Caco-2 (cell line): ENCODE measurements at places on chromosomes 11 and 22. TPM values are rescaled to one million over a fixed set of nuclear protein-coding genes. Genes with fewer than 3 reads are reported as not detected.
A peak's percentile ranks its signal among the peaks of the same experiment; 100 is the strongest.

DNA sequence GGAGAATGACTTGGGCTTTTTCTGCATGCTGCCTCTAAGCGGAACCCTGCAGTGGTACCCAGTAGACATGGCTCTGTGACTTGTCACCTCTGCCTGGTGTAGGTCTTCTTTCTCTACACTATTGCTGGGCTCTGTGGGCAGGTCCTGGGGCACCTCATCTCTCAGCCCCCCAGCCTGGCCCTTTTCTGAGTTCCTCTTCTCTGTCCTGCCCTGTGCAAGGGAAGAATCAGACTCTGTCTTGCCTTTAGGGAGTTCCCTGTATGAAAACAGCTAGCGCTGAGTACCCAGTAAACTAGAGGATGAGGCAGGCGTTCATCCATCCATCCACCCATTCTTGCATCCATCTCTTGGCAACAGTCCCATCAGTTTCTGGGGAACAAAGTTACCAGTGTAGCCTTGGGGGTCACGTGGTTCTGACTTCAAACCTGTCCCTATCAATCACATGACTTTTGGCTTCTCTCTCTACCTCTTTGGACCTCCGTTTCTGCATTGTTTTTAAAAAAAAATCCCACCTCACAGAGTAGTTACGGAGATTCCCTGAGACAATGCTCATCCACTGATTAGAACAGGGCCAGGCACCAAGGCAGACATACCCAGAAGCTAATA, 86.4 kb upstream of the WNT11 start:
- no peaks in the 10 kb centered on the region for H3K36me3 ChIP-seq
- no peaks in the 10 kb centered on the region for H3K27me3 ChIP-seq
- peaks cover 4% of the 10 kb centered on the region; the same call in 1 of the 2 replicates for H3K4me1 ChIP-seq
- H3K27ac ChIP-seq, result no peak overlapping the region
- no peak for DNase-seq

GRCh38 chr11:129247135-129247534, 55.0 kb upstream of the ARHGAP32 start:
- H3K27me3 ChIP-seq, result no peaks in the 10 kb centered on the region
- no peak overlapping the region for H3K4me3 ChIP-seq
- H3K4me1 ChIP-seq, result peaks cover 14% of the 10 kb centered on the region

Gene PLEKHB1
- 12.7 and 15.5 TPM in 2 replicates for total RNA-seq

Gene KLHDC7B
- total RNA-seq, result 1.1 and 2.0 TPM in 2 replicates

Gene INPPL1
- 393 and 396 TPM in 2 replicates for total RNA-seq

DNA sequence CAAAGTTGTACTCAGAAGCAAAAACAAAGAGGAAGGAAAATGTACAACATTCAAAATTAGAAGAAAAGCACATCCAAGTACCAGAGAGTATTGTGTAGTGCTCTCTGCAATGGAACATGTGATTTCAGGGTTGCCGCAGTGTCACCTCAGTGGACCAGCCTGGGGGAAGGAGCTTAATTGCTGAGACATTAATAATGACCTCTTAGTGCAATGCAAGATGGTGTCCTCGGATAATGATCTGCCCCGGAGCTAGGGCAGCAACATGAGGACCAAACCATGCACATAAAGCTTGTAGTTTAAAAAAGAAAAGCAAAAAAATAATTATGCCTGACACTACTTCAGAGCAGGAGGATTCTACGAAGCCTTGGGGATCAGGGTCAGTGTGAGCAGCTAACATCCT, 11.3 kb upstream of the JHY start:
- no peaks in the 10 kb centered on the region for H3K36me3 ChIP-seq
- DNase-seq, result no peak
- H3K4me1 ChIP-seq, result 0 out of 2 replicates have a peak, but pooled peaks cover 7% of the 10 kb centered on the region
- H3K4me3 ChIP-seq, result no peak overlapping the region
- no peaks in the 10 kb centered on the region; the same call in 1 of the 2 replicates for H3K27me3 ChIP-seq

DNA sequence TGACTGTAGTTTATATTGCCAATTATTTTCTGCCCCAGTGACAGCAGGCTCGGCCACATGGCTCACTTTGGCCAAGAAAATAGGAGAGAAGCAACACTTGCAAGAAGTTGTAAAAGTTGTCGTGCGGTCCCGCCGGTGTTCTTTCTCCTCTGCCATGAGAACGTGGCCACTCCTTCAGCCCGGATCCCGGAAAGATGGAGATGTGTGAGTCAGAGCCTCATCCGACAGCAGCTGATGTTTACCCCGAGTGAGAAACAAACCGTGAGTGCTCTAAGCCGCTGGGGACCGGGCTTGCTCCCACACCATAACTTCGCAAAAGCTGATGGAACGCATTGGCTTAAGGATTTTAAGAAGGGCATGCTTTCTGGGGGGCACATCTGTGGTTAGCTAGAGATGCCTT, 157.0 kb downstream of the CACNA1I start:
- no peaks in the 10 kb centered on the region; the same call in 1 of the 2 replicates for H3K36me3 ChIP-seq
- H3K4me3 ChIP-seq, result no peak overlapping the region
- no peaks in the 10 kb centered on the region; the same call in 1 of the 2 replicates for H3K27me3 ChIP-seq

- no peak overlapping the region for H3K27ac ChIP-seq
- H3K4me3 ChIP-seq, result no peak overlapping the region
- H3K4me1 ChIP-seq, result peaks cover 37% of the 10 kb centered on the region
Measured at GRCh38 chr11:74460065-74460464, 7.3 kb downstream of the KCNE3 start.

Gene RGL4
- total RNA-seq, result not detected in 2 replicates

- H3K4me1 ChIP-seq, result no peaks in the 10 kb centered on the region
- no peak for DNase-seq
- no peaks in the 10 kb centered on the region for H3K36me3 ChIP-seq
- no peak overlapping the region for H3K4me3 ChIP-seq
- H3K27ac ChIP-seq, result no peak overlapping the region
- no peaks in the 10 kb centered on the region for H3K27me3 ChIP-seq
Measured at GRCh38 chr11:106344394-106344793, 266.9 kb downstream of the AASDHPPT start.

Gene RRM1
- 136 and 152 TPM in 2 replicates for total RNA-seq

DNA sequence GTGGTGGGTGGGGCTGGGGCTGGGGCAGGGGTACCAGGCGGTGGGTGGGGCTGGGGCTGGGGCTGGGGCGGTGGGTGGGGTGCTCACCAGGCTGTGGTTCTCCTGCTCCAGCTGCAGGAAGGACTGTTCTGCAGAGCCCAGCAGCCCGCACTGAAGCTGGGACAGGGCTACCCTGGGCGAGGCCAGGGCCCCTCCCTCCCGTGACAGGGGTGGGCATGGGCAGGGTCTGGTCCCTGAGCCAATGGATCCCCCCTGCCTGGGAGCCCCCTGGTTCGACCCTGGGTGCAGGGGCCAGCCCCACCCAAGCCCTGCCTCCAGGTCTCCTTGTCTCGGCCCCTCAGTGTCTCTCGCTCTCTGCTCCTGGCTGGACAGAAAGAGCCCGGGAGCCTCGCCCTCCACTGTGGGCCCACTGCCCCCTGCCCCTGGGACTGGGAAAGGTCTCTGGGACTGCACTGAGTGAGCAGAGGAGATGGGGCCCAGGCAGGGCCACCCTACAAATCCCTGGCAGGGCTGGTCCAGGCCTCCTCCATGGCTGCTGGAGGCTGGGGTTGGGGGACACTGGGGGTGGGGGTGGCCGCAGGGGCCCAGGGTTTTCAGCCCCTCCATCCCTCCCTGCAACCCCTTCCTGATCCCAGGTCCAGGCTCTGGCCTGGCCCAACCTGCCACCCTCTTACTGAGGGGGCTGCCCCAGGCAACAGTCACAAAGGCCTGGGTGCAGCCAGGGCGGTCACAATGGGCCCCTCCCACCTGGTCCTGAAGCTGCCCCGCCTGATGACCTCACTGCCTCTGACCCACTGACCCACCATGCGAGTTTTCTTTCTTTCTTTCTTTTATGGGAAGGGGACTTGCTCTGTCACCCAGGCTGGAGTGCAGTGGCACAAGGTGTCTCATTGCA, at the start of gene CCDC188:
Gene CCDC188 (minus strand): TSS at position 675 of the 895 bp plus-strand sequence. CDS start 69 bp downstream, at position 606.
- no peaks in the 10 kb centered on the region for H3K4me1 ChIP-seq
- H3K27ac ChIP-seq, result peak within 1 kb of the TSS; percentile 57
- H3K4me3 ChIP-seq, result no peak within 1 kb of the TSS
- H3K36me3 ChIP-seq, result no peaks in the 10 kb centered on the region
- no peaks in the 10 kb centered on the region for H3K27me3 ChIP-seq

- no peak overlapping the region for H3K27ac ChIP-seq
- no peak overlapping the region for H3K4me3 ChIP-seq
- H3K36me3 ChIP-seq, result no peaks in the 10 kb centered on the region
- H3K4me1 ChIP-seq, result peaks cover 13% of the 10 kb centered on the region
- no peaks in the 10 kb centered on the region for H3K27me3 ChIP-seq
Measured at GRCh38 chr11:130737041-130737830, 179.0 kb downstream of the SNX19 start.

Gene LIF
- 8.0 and 9.7 TPM in 2 replicates for total RNA-seq

- H3K27me3 ChIP-seq, result no peaks in the 10 kb centered on the region
- no peak overlapping the region for H3K4me3 ChIP-seq
- no peaks in the 10 kb centered on the region for H3K4me1 ChIP-seq
Measured at GRCh38 chr11:64202992-64203391, 3.5 kb upstream of the FERMT3 start.

GRCh38 chr11:122337241-122337640, 221.2 kb upstream of the BLID start:
- H3K4me1 ChIP-seq, result no peaks in the 10 kb centered on the region
- peaks cover 2% of the 10 kb centered on the region; the same call in 1 of the 2 replicates for H3K27me3 ChIP-seq
- no peak overlapping the region for H3K4me3 ChIP-seq
- H3K36me3 ChIP-seq, result no peaks in the 10 kb centered on the region
- DNase-seq, result no peak

Gene AMOTL1
- 60.8 and 64.6 TPM in 2 replicates for total RNA-seq

- no peaks in the 10 kb centered on the region for H3K4me1 ChIP-seq
- H3K27ac ChIP-seq, result no peak overlapping the region
- no peaks in the 10 kb centered on the region for H3K36me3 ChIP-seq
- no peak overlapping the region for H3K4me3 ChIP-seq
- H3K27me3 ChIP-seq, result no peaks in the 10 kb centered on the region; the same call in 1 of the 2 replicates
Measured at GRCh38 chr11:102575012-102575411, 44.5 kb upstream of the MMP7 start.

GRCh38 chr11:94678236-94678635, 89.9 kb upstream of the AMOTL1 start:
- peak overlapping the region; percentile 28 for H3K27ac ChIP-seq
- H3K36me3 ChIP-seq, result no peaks in the 10 kb centered on the region
- DNase-seq, result no peak
- H3K27me3 ChIP-seq, result no peaks in the 10 kb centered on the region
- H3K4me1 ChIP-seq, result peaks cover 47% of the 10 kb centered on the region
- H3K4me3 ChIP-seq, result no peak overlapping the region

Gene VSIG2
- total RNA-seq, result 0.28 TPM in 1 of 2 replicates, not detected in the other

DNA sequence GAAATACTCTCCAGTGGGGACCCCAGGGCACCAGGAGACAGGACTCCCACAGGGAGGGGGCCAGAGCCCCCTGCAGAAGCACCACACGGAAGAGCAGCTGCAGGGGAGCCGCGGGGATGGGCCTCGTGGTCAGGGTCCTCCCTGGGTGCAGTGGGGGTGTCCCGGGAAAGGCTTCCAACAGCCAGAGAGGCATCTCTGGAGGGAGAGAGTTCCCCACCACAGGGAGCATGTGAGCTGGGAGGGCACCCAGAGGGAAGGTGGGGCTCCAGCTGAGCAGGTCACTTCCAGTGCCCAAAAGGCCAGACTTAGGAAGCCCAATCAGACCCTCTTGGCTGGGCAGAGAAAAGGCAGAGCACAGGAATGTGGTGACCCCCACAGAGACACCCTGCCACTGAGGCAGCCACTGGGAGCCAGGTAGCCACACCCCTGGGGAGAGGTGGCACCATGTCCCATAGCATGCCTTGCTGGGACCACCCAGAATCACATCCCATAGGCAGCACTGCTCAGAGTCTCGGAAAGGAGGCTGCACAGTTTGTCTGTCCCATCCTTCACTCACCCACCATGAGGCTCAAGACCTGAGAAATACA, 49.9 kb upstream of the LMO1 start:
- H3K4me3 ChIP-seq, result no peak overlapping the region
- H3K27me3 ChIP-seq, result no peaks in the 10 kb centered on the region; the same call in 1 of the 2 replicates
- H3K27ac ChIP-seq, result no peak overlapping the region

Gene FAM111B
- total RNA-seq, result 49.3 and 55.8 TPM in 2 replicates

DNA sequence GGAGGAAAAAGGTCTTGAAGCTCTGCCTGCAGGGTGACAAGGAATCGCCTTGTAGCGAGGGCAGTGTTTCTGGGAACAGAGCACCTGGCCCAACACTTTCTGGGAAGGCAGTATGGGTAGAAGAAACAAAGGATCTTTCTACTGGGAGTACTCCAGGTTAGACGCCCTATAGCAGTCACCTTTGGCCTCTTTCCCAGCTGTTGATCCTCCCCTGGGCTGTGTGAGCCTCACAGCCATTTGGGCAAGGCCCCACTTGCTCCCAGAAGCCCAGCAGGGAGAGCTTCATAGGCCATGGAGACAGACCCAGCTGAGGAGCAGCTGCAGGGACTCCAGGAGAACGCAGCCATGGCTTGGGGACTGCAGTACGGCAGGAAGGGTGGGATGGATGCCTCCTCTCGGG, 1.2 kb downstream of the SLCO2B1 start:
- H3K27me3 ChIP-seq, result no peaks in the 10 kb centered on the region
- H3K36me3 ChIP-seq, result no peaks in the 10 kb centered on the region
- H3K27ac ChIP-seq, result peak overlapping the region; percentile 5

DNA sequence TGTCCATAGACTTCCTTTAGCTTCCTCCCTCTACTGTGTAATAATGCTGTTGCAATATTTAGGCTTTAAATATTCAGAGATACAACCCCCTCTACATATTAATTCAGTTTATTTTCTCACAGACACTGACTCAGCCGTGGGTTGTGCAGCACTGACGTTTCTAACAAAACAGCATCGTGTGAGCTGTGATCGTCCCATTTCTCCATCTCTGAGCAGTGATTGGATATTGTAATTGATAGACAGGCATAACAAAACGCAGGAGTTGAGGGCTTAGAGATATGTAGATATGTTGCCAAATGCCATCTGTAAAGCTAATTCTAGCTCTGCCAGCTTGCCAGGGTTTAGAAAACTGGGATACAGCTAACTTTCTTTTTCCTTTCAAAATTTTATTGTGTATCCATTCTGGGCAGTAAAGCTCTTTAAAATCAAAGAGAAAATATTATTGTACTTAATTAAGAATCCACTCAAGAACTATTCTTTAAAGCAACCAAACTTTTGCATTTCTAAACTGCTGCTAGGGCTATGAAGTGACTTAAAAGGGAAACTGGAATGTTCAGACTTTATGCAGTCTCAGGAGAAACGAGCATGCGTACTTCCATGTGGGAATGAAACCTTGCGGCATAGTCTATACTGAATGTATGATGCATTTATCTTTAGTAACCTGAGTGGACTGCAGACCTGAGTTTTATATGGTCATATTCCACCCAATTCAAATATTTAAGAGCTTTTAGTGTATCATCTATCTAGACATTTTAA, 22.7 kb downstream of the BTBD10 start:
- no peaks in the 10 kb centered on the region for H3K27me3 ChIP-seq
- no peak for DNase-seq
- H3K27ac ChIP-seq, result no peak overlapping the region
- H3K4me3 ChIP-seq, result no peak overlapping the region
- H3K4me1 ChIP-seq, result no peaks in the 10 kb centered on the region

DNA sequence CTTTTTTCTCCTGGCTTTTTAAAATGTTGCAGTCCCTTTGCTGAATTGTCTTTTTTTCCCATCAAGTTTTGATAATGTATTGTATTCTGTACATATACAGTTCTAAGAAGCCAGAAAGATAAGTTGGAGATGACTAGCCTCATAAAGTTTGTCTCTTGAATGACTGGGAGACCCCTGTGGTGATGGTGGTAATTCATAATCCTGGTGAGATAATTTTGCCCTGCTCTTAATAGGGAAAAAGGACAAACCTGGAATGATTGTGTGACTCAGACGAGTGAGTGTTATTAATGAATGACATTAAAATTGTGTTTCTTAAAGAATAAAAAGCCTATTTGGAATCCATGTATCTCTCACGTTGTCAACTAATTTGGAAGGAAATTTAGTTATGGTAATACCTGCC, 1.2 kb downstream of the HIKESHI start:
- H3K4me1 ChIP-seq, result 0 out of 2 replicates have a peak, but pooled peaks cover 10% of the 10 kb centered on the region
- H3K36me3 ChIP-seq, result no peaks in the 10 kb centered on the region
- H3K27me3 ChIP-seq, result no peaks in the 10 kb centered on the region
- no peak for DNase-seq
- H3K4me3 ChIP-seq, result peak overlapping the region; percentile 58

- no peak overlapping the region for H3K4me3 ChIP-seq
- no peak overlapping the region for H3K27ac ChIP-seq
- H3K4me1 ChIP-seq, result peaks cover 15% of the 10 kb centered on the region
- no peak for DNase-seq
Measured at GRCh38 chr11:87258171-87258833, 220.6 kb downstream of the TMEM135 start.
